AML-193 (cell line): ENCODE measurements at places on chromosomes 12 and 14.
A peak's percentile ranks its signal among the peaks of the same experiment; 100 is the strongest.

GRCh38 chr12:48125985-48126384, 6.8 kb downstream of the PFKM start:
- no peak for DNase-seq

DNA sequence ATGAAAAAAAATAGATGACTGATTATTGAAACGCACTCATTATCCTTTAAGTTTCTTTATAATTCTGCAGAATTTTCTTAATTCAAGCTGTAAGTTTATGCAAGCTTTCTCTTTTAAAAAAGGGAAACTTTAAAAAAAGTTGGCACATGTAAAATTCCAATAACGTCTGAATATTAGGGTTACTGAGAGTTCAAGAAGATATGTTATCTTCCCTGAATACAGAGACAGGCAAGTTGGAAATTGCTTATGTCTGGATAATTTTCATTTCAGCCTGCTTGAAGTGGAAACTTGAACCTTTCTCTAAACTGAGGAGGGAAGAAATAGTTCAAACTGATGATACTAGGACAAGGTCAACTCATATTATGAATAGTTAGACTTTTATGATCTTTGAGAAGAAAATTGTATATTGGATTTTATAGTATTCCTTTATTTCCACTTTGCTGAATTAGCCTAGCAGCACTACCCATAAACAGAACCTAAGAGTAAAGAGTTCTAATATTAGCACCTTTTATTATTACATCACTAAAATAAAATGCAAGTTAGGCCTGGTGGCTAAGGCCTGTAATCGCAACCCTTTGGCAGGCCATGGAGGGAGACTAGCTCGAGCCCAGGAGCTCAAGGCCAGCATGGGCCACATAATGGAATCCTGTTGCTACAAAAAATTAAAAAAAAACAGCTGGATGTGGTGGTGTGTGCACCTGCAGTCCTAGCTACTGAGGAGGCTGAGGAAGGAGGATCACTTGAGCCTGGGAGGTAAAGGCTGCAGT, 288.0 kb downstream of the TRHDE start:
- DNase-seq: no peak

GRCh38 chr14:24436355-24437019, 6.1 kb downstream of the SDR39U1 start:
- DNase-seq: peak; percentile 69

- no peak for DNase-seq
Measured at GRCh38 chr14:61472801-61473376, 151.5 kb downstream of the PRKCH start.

DNA sequence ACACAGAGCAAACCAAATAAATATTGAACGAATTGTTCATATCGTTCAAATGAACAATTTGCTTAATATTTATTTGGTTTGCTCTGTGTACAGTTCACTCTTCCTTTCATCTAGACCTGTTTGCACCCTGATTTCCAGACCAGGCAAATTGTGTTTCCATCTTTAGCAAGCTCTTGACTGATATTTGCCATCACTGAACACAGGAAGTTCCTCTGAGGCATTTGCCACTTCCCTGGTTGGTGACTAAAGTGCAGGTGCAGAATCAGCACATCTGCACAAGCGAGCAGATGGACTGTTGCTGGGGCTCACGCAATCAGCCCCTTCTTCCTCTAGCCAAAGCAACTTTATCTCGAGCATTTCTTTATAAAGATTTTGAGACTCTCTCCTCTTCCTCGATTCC, 112.9 kb downstream of the DAAM1 start:
- peak; percentile 35 for DNase-seq

DNA sequence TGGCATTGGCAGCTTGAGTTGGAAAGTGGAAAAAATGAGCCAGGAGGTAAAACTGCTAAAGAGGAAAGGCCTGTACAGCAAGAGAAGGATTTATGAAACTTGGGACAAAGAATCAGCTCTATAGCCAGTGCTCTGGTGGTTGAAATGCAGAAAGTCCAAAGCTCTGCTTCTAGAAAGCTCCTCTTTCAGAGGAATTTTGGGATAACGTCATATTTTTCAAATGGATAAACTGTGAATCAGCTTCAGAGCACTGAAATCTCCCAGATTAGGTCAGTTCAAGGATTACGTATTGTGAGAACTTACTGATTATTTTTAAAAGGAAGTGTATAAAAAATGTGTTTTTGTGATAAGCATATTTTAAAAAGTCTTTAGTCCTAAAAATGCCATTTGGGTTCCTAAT, 203.1 kb upstream of the CNOT2 start:
- DNase-seq: no peak

DNA sequence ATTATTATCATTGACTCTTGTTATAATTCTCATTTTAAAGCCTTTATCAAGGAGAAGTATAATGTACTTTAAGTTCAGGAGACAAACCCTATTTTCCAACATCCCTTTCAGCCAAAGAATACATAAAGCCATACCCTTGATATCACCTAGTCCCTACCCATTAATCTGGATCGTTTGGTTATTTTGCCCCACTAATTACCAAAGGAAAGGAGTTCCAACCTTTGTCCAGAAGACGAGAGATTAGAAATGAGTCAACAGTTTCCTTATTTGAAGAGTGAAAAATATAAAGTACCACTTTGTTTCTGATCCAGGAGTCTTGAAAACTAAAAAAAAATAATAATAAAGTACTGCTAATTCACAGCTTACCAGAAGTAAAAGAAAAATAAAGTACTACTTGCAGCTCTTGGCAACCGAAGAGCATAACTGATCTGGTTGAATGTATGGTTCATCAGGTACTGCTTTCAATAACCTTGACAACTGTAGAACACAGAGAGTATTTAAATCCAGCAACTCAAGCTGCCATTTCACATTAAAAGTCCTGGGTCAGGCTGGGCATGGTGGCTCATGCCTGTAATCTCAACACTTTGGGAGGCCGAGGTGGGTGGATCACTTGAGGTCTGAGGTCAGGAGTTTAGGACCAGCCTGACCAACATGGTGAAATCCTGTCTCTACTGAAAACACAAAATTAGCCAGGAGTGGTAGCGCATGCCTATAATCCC, 33.7 kb downstream of the LIMA1 start:
- DNase-seq: no peak

- no peak for DNase-seq
Measured at GRCh38 chr12:45743247-45743646, 13.7 kb downstream of the ARID2 start.

- DNase-seq: peak; percentile 18
Measured at GRCh38 chr12:48542300-48542928, 17.0 kb downstream of the OR8S1 start.

GRCh38 chr12:4156317-4156716, 117.2 kb upstream of the CCND2 start:
- no peak for DNase-seq

DNA sequence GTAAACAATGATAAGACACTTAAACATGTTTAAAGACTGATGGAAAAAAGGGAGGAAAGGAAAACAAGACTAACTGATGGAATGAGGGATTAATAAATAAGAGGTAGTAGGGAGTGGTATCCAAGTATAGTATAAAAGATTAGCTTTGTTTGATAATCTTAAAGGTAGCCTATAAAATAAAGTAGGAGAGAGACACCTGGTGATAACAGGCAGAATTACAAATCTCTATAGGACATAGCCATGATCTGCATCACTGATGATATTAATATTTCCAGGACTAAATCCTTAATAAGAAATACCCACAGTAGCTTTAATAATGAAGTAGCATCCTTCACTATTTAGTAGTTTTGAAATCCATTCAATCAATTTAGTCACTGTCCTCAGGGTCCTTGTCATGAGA, 30.4 kb downstream of the DLGAP5 start:
- DNase-seq: peak; percentile 51

GRCh38 chr14:54691525-54692283, 124.8 kb downstream of the SAMD4A start:
- peak; percentile 14 for DNase-seq

DNA sequence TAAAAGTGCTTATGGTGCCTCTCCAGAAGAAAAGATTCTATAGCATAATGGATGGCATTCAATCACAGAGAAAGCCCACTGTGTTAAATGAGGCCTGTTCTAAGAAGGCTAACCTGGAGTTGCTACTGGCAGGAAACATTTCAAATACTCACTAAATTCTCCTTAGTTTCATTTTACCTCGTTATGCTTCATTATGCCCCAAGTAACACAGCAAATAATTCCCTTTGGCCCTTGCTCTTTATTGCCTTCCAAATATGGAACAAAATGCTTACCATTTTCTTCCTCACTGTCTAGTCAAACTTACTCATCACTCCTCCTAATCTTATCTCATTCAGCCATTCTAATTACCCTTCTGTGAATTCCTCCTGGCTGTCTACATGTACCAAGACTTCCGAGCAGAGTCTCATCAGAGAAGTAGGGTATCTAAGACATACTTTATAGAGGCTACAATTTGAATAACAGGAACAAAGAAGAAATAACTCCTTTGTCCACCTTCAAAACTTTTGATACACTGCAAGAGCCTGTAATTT, 292.1 kb upstream of the CLEC14A start:
- no peak for DNase-seq

GRCh38 chr14:82731526-82731925, 1197.9 kb upstream of the SEL1L start:
- no peak for DNase-seq

- DNase-seq: no peak
Measured at GRCh38 chr12:68559984-68560850, 50.5 kb upstream of the RAP1B start.

DNA sequence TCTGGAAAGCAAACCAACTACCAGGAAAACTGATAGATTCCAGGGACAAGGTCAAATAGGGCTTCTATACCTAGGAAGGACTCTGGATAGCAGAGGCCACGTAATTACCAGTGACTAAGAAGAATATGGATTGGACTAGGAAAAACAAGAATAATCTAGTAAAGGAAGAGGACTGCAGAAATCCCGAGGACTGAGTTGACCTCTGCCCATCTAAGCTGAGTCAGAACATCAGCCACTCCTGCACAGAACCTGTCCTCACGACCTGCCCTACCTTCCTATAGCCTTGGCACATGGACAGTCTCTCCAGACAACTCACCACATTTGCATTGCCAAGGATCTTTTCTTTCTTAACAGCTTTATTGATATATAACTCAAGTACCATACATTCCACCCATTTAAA, 2.3 kb downstream of the OR6J1 start:
- DNase-seq: no peak

GRCh38 chr12:62632411-62632918, 165.8 kb downstream of the MON2 start:
- DNase-seq: no peak

GRCh38 chr12:128661226-128661569, 162.6 kb downstream of the SLC15A4 start:
- DNase-seq: no peak

- no peak for DNase-seq
Measured at GRCh38 chr14:44035707-44036106, 471.4 kb downstream of the FSCB start.
